Kidney (tissue), 22 donors: ENCODE measurements at places on chromosomes 5 and 9. TPM values are rescaled to one million over a fixed set of nuclear protein-coding genes. Genes with fewer than 3 reads are reported as not detected.

Gene NR2F1-AS1
- polyA plus RNA-seq = 16.0 TPM

Gene PTPRD
- 6.4 TPM for polyA plus RNA-seq

Gene LCN1
- not detected for polyA plus RNA-seq

Gene GGTA1
- polyA plus RNA-seq = 6.8 TPM

Gene KCNV2
- polyA plus RNA-seq = not detected

Gene IRGM
- polyA plus RNA-seq = not detected

Gene DBN1
- 56.5 TPM for polyA plus RNA-seq

Gene RNF208
- polyA plus RNA-seq = 22.8 TPM

- no peaks in the 10 kb centered on the region for H3K27me3 ChIP-seq
- no peak overlapping the region for H3K27ac ChIP-seq
- no peak overlapping the region for H3K4me3 ChIP-seq
Measured at GRCh38 chr5:149946118-149946517, 1.5 kb upstream of the PDE6A start.

- no peaks in the 10 kb centered on the region for H3K27me3 ChIP-seq
- H3K4me1 ChIP-seq = no peaks in the 10 kb centered on the region
- DNase-seq = no peak
Measured at GRCh38 chr5:5025774-5026408, 114.2 kb upstream of the ADAMTS16 start.

DNA sequence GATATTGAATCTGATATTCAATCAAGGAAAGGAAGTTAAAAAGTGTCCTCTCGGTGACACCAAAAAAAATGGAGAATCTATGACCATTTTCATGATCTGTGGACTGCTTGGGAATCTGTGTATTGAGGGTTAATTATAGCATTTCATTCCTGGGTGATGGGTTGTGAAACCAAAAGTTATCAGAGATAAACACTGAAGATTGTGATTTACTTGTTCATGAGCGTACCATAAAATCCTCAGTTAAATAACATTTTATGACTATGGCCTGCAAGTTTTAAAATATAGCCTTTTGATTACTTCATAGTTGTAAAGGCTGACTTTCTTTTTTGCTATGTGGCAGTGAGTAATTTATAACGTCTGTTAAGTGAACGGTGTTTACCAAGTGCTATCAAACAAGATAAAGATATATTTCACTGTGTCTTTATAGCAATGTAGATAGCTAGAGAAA, 267.9 kb upstream of the SEMA6A start:
- H3K4me1 ChIP-seq = no peaks in the 10 kb centered on the region
- H3K4me3 ChIP-seq = no peak overlapping the region
- DNase-seq = no peak

- H3K4me3 ChIP-seq = no peak within 1 kb of the TSS
- DNase-seq = peak; percentile 73
- H3K4me1 ChIP-seq = no peaks in the 10 kb centered on the region
- H3K36me3 ChIP-seq = no peaks in the 10 kb centered on the region
- H3K27me3 ChIP-seq = no peaks in the 10 kb centered on the region
- no peak within 1 kb of the TSS for H3K27ac ChIP-seq
Measured at GRCh38 chr9:114681594-114682332, at the start of gene TEX48. TSS of gene TEX48 (minus strand) at chr9:114682192. CDS start at chr9:114671723, 10,469 bp downstream.

DNA sequence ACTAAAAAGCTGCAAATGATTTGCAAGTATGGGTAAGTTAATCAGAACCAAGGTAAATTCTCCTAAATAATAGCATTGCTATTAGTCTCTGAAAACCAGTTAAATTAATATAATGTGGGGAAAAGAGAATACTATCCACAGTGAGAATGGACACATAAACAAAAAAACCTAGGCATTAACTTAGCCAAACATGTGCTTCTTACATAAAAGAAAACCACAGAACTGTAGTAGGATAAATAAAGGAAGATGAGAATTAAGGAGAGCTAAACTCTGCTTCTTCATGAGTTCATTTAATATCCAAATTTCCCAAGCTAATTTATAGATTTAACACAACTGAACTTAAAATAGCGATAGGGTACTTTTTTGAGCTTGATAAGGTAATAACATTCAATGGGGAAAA, 31.8 kb downstream of the ABCA1 start:
- H3K4me1 ChIP-seq = peaks cover 2% of the 10 kb centered on the region
- no peak for DNase-seq
- H3K27me3 ChIP-seq = no peaks in the 10 kb centered on the region
- no peak overlapping the region for H3K27ac ChIP-seq
- H3K4me3 ChIP-seq = no peak overlapping the region

DNA sequence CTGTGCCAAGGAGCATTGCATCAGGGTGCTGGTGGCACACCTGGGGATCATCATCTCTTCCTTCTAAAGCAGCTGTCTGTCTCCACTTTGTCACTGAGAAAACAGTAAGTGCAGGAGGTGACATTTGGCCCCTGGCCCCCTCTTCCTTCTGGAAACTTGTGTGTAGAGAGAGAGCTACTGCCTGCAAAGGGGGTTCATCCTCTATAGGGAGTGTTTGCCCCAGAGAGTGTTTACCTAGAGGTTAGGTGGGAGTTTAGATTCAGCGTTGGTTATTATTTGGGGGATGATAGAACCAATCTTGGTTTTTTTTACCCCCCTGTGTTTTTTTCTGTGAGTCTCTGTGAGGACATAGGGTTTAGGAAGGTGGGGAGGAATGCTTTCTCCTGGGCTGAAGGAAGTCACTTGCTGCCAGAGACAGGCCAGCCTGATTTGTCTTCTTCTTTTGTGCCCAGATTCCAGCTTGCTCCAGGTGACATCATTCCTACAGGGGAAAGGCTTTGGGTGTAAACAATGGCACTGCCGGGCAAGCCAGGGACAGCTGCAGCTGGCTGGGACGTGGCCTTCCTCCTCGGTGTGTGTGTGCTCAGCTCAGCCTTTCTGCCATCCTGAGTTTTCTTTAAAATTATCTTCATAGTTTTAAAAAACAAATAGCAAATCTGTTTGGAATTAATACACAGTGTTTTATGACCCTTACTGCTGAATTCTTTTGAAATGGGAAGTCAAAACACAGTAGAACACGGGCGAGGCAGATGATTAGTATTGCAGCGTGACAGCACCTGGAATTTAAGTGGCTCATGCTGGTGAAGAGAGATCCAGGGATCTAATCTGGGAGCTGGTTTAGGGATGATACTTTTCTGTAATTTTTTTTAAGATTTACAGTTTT, 24.5 kb downstream of the PRRC2B start:
- peak overlapping the region; percentile 43 for H3K27ac ChIP-seq
- peak; percentile 44 for DNase-seq
- peaks cover 45% of the 10 kb centered on the region for H3K4me1 ChIP-seq
- no peaks in the 10 kb centered on the region for H3K27me3 ChIP-seq
- H3K36me3 ChIP-seq = no peaks in the 10 kb centered on the region

DNA sequence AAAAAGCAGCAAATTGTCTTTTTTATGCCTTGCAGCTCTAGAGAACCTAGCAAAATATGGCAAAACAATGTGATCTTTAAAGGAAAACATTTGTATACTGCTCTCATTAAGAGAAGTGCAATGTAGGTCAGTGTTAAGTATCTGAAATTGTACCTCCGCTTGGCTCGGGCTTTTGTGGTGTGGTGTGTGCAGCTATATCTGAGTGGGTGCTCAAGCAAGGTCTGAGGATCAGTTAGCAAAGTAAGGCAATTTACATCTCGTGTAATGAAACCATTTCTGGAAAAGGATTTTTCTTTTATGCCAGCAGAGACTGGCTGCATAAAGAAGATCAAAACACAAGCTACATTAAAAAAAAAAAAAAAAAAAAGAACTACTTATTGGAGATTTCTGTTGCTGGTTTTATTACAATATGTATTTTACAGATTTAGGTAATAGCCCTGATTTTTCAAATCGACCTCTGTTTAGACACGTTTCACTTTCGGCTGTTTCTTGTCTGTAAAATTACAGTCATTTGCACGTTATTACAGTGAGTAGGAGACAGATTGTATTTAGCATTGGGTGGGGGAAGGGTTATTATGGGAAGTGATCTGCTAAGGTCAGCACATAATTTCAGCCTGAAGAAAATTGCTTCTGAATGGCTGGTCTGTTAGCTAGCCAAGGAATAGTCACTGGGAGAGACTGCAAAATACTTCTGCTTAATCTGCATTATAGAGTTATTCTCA, 7.9 kb upstream of the ZNF608 start:
- no peak for DNase-seq
- H3K27me3 ChIP-seq = no peaks in the 10 kb centered on the region
- H3K36me3 ChIP-seq = no peaks in the 10 kb centered on the region
- H3K27ac ChIP-seq = no peak overlapping the region

DNA sequence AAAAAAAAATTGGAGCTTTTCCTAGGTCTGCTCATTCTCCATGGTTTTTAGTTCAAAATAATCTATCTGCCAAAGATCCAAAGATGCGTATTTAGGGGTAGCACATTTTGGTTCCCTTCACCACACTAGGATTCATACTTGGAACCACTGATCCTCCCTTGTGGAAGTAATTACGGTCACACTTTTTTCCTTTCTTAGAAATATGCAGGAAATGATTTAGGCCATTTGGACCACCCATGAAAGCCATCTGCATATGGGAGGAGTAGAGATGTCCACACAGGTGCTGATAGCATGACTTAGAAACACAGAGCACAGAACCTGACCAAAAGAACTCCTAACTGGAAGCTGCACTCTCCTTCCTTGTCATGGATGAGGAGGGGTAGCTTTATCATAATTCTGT, 105.9 kb upstream of the RAI14 start:
- H3K36me3 ChIP-seq = no peaks in the 10 kb centered on the region
- DNase-seq = no peak
- H3K27me3 ChIP-seq = no peaks in the 10 kb centered on the region
- no peaks in the 10 kb centered on the region for H3K4me1 ChIP-seq

GRCh38 chr9:13083963-13084528, 195.4 kb downstream of the MPDZ start:
- H3K4me1 ChIP-seq = no peaks in the 10 kb centered on the region
- no peaks in the 10 kb centered on the region for H3K36me3 ChIP-seq
- H3K4me3 ChIP-seq = no peak overlapping the region
- DNase-seq = no peak
- no peak overlapping the region for H3K27ac ChIP-seq

GRCh38 chr5:160183075-160183474, 46.2 kb upstream of the FABP6 start:
- no peaks in the 10 kb centered on the region for H3K27me3 ChIP-seq
- H3K27ac ChIP-seq = no peak overlapping the region
- DNase-seq = no peak
- no peaks in the 10 kb centered on the region for H3K36me3 ChIP-seq

- H3K36me3 ChIP-seq = no peaks in the 10 kb centered on the region
- no peaks in the 10 kb centered on the region for H3K4me1 ChIP-seq
- H3K27ac ChIP-seq = no peak overlapping the region
- H3K4me3 ChIP-seq = no peak overlapping the region
Measured at GRCh38 chr5:76029739-76030138, 53.4 kb upstream of the SV2C start.

DNA sequence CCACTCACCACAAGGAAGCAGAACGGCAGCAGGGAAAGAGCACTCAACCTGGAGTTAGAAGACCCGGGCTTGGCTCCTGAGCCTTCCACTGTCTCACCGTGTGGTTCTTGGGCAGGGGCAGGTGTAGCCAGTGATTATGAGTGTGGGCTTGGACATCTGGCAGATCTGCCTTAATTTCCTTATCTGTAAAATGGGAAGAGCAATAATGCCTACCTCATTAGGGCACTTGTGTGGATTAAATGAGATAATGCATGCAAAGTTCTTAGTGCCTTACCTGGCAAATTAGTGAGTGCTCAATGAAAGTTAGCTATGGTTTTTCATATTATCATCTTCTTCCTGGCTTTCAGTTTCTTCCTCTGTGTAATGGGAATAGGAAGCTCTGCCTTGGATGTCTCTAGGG, 28.1 kb upstream of the COL15A1 start:
- no peak for DNase-seq
- H3K36me3 ChIP-seq = no peaks in the 10 kb centered on the region
- H3K4me3 ChIP-seq = no peak overlapping the region

- H3K4me1 ChIP-seq = no peaks in the 10 kb centered on the region
- no peaks in the 10 kb centered on the region for H3K27me3 ChIP-seq
- no peak overlapping the region for H3K4me3 ChIP-seq
- H3K27ac ChIP-seq = no peak overlapping the region
- DNase-seq = no peak
Measured at GRCh38 chr9:108163321-108164005, 673.9 kb upstream of the KLF4 start.

DNA sequence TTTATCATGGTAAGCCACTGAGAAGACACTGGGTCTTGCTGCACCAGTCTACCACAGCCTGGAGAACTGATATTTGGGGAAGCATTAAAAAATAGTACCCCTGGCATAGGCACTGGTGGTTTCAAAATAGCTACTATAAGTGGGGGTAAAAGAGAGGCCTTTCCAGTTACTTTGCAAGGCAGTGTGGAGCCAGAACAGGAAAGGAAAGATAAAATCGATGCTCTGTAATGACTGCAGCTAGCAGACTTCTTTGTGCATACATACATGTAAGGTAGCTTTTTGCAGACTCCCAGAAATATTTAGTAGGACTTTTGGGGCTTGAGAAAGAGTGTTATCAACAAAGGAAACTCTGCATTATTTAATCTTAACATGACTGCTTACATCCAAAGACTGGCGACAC, 31.3 kb upstream of the ALDOB start:
- no peak overlapping the region for H3K27ac ChIP-seq
- H3K4me3 ChIP-seq = no peak overlapping the region
- H3K27me3 ChIP-seq = no peaks in the 10 kb centered on the region
- H3K36me3 ChIP-seq = no peaks in the 10 kb centered on the region

- H3K36me3 ChIP-seq = no peaks in the 10 kb centered on the region
- no peaks in the 10 kb centered on the region for H3K27me3 ChIP-seq
- H3K4me3 ChIP-seq = peak overlapping the region; percentile 58
- peak overlapping the region; percentile 100 for H3K27ac ChIP-seq
- DNase-seq = peak; percentile 92
- H3K4me1 ChIP-seq = peaks cover 29% of the 10 kb centered on the region
Measured at GRCh38 chr9:70420441-70421271, 6.2 kb upstream of the KLF9 start.

DNA sequence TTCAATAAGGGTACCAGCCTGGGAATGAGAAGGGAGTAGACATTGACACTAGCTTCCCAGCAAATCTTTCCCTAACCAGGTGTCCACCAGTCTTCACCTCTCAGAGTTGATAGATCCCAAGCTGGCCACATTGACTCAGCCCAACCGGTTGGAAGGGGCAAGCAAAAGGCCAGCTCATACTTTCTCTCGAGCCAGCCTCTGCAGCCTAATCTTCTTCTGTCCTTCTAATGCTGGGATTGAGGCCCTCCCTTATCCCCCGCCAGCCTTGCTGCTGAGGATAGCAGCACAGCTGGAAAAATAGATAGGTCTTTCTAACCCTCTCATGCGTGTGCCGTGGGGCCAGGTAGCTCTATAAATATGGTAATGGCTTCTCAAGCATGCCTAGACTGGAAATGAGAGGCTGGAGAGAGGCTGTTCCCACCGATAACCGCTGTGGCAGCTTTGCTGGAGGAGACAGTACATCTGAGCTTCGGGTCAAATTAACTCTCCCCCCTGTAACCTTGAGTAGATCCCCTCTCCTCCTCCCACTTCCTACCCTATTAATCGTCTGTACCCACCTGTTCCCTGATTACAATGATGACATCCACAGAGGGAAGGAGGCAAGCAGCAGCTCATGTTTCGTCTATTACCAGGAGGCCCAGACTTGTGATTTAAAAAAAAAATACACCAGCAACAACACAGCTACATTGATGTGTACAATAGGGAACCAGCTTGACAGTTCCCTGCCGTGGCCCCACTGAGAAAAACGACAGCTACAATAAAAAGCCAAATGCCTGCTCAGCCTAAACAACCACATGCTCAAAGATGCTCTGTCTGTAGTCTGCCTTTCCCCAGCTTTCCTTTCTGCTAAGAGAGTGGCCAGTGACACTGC, 219.9 kb upstream of the BRINP1 start:
- peak; percentile 89 for DNase-seq
- H3K4me1 ChIP-seq = no peaks in the 10 kb centered on the region
- H3K36me3 ChIP-seq = no peaks in the 10 kb centered on the region
- H3K4me3 ChIP-seq = no peak overlapping the region
- no peaks in the 10 kb centered on the region for H3K27me3 ChIP-seq
- no peak overlapping the region for H3K27ac ChIP-seq

GRCh38 chr9:69324549-69325401, at the start of gene ENTREP1:
TSS of gene ENTREP1 (plus strand) at chr9:69325215. CDS start at chr9:69325310, 95 bp downstream.
- no peaks in the 10 kb centered on the region for H3K36me3 ChIP-seq
- peaks cover 6% of the 10 kb centered on the region for H3K27me3 ChIP-seq
- DNase-seq = peak; percentile 79
